ENCODE measurements at places on chromosomes 12 and 14. TPM values are rescaled to one million over a fixed set of nuclear protein-coding genes. Genes with fewer than 3 reads are reported as not detected.

DNA sequence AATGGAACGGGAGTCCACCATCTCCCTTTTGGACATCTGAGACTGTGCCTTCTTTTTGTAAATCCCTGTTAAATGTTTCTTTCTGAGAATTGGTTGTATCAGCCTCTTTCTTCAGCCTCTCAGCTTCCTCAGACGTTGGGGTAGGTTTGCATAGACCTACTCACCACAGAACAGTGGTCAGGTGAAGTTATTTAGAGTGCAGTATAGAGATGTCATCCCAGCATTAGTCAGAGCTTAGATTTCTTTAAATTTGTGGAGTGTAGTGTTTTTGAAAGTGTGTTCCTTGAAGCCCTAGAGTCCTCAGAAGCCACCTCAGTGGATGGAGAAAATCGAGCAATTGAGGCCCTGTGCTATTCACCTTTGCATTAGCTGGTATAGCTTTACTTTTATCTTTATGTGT, 8.9 kb upstream of the EEA1 start:
- DNase-seq, result no peak

DNA sequence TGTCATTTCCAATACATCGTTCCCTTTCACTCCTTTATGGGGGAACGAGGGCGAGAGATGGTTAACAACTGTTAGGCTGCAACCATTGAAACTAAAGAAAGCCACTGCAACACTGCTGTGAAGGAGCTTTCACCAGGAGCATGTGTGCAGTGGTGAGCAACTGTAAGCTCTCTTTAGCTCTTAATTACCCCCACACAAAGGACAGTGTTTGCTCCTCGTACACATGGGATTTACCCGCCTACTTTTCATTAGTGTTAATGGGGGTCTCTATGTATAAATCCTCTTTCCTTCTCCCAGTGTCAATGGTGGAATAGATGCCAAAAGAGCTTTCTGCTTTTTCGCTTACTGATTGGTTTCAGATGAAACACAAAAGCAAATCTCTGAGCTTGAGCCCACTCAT, 343.1 kb downstream of the FLRT2 start:
- DNase-seq, result no peak

DNA sequence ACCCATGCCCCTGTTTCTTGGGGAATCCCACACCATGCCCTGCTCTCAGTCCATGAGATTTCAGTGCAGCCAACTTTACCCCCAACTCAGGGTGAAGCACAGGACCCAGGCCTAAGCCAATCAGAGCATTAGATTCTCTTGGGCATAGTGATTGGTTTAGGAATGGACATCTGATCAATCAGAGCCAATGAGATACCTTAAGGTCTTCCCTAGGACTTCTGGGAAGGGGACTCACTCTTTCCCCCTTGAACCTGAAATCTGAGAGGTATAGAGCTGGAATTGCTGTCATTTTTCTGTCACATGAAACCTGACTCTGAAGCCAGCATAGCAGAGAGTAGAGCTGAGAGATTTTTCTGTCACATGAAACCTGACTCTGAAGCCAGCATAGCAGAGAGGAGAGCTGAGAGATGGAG, 127.1 kb downstream of the ZFP36L1 start:
- no peak for DNase-seq

Gene SRRM4
- not detected for total RNA-seq

Gene B3GNT4
- total RNA-seq, result 0.47 TPM

Gene SLC25A21
- 1.4 TPM for total RNA-seq
